ENCODE measurements at places on chromosomes 5 and 9. TPM values are rescaled to one million over a fixed set of nuclear protein-coding genes. Genes with fewer than 3 reads are reported as not detected.
A peak's percentile ranks its signal among the peaks of the same experiment; 100 is the strongest.

- DNase-seq: no peak
Measured at GRCh38 chr5:92179651-92180050, 796.5 kb upstream of the ARRDC3 start.

The FBP2 gene
- total RNA-seq: 0.74 TPM

DNA sequence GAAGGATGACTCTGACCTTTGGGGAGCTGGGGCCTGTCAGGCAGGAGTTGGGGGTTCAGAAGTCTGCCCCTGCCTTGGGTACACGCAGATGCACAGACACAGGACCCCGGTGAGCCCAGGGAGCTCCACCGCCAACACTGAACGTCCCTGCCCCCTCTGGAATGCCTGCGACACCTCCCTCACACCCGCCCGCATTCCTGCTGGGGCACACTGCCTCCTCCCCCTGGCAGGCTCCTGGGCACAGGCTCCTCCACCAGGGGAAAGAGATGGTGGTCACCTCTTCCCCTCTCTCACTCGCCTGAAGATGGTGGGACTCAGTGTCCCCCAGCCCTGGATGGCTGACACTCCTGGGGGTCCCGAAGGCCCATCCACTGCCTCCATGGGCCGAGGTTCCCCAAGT, 12.0 kb downstream of the CRB2 start:
- DNase-seq: no peak

DNA sequence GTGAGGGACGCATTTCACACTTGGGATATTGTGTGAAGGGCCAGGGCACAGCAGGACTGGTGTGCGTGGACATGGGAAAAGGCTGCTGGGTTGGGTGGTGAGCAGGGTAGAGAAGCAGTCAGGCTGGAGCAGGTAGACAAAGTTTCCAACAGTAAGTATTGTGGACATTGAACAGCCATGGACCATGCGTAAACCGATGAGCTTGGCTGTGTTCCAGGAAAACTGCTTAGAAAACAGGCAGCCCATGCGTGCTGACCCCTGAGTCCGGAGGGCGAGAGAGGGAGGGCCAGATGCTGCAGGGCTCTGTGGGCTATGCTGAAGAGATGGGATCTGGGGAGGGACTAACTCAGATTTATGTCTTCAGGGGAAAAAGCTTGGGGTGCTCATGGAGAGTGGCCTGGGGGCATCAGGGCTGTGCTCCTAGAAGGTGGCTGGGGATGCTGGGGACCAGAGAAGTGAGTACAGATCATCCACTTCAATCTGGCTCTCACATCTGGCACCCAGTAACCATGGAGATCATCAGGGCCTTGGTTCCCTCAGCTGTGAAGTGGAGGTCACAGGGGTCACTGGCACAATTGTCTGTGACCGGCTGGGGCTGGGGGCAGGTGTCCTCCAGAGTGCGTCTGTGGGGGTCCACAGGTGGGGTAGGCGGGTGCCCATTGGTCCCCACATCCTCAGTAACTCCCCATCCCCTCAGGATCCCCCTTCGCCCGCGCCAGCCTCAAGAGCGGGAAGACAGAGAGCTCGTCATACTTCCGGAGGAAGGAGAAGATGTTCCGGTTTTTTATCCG, 93.3 kb downstream of the CACNA1B start:
- DNase-seq: no peak

- DNase-seq: no peak
Measured at GRCh38 chr5:147417135-147417813, 92.6 kb downstream of the DPYSL3 start.

DNA sequence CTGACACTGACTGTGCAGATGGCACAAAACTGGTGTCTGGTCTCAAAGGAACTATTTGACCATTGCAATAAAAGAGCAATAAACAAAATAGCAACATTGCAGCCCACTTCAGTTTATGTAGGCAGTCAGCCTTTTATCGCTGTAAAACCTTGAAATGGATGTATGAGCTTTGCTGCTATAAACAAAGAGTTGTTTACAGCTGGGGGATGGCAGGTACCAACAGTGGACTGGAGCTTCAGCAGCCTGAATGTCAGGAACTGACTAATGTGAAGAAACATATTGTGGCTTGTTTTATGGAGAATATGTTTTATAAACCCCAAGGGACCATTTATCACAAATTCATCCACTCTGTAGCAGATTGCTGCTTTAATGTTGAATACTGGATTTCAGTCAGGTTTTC, 78.0 kb downstream of the PTPRD start:
- DNase-seq: no peak

GRCh38 chr5:123514615-123515355, 2.8 kb downstream of the CSNK1G3 start:
- no peak for DNase-seq

GRCh38 chr9:121372239-121373010, 2.4 kb upstream of the STOM start:
- DNase-seq: no peak

The IL5 gene
- not detected for total RNA-seq

GRCh38 chr9:114027159-114027862, 50.8 kb downstream of the AMBP start:
- DNase-seq: peak; percentile 39

The PCDHGA3 gene
- total RNA-seq: 1.5 TPM

DNA sequence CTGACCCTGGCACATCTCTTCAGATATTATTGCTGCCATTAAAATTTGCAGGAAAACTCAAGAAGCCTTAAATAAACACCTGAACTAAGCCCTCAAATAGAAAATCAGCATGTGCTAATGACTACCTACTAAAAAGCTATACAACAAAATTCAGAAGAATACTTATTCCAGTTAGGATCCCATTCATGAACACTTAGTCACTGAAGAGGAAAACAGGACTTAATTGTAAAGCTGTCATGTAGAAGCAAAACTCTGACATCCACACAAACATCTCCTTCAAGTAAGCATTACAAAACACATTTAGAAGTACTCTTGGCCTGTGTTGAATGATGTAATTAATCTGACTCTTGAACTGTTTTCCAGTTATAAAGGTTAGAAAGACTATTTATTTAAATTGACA, 19.9 kb downstream of the ELL2 start:
- DNase-seq: no peak

The TAF11L5 gene
- not detected for total RNA-seq

The IFNA13 gene
- total RNA-seq: not detected

GRCh38 chr5:10286862-10287227, 20.9 kb downstream of the CMBL start:
- no peak for DNase-seq

GRCh38 chr5:36363744-36364143, 62.0 kb upstream of the RANBP3L start:
- DNase-seq: no peak

DNA sequence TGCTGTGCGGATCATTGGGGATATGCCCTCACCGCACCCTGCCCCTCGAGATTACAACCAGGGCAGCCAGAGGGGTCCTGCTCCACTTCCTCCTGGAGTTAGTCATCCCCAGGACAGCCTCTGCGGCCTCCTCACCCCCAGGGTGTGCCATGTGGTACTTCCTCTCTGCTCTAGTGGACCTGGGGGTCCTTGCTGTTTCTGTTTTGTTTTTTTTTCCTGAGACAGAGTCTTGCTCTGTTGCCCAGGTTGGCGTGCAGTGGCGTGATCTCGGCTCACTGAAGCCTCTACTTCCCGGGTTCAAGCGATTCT, 5.2 kb upstream of the FCN1 start:
- no peak for DNase-seq

GRCh38 chr5:59332236-59332973, 561.1 kb downstream of the PDE4D start:
- DNase-seq: no peak

The SLC4A9 gene
- not detected for total RNA-seq

The NR6A1 gene
- 2.7 TPM for total RNA-seq

DNA sequence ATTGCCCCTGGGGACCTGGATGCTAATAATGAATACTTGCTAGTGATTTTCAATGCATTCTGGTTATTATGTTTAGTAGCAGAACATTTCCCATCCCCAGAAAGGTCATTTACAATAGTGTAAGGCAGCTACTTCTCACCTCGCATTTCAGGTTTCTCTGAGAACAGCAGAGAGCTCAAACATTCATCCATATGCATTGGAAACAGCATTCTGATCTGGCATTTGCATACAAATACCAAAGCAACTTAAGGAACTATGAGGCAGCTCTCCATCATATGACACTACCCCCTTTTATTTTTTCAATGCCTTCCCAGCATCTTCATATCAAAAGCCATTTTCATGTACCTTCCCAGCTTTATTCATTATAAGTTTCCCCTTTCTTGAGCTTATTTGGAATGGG, 6.4 kb downstream of the PPP2R2B start:
- DNase-seq: no peak

DNA sequence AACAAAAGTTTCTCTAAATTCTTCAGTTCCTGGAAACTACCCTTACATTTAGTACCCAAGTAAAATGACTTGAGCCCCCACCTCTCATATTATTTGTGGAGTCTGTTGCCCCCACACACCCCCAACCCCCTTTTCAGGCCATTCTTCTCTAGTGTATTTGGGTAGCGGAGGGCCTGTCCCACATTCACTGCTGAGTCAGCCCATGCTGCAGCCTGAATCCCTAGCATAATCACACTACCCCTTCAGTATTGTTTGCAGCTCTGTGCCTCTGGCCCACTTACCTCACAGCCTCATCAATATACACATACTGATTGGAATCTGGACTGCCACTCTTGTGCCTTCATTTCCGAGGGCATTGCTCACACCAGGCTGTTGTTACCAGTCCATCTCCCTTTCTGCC, 26.8 kb downstream of the RGS7BP start:
- no peak for DNase-seq

DNA sequence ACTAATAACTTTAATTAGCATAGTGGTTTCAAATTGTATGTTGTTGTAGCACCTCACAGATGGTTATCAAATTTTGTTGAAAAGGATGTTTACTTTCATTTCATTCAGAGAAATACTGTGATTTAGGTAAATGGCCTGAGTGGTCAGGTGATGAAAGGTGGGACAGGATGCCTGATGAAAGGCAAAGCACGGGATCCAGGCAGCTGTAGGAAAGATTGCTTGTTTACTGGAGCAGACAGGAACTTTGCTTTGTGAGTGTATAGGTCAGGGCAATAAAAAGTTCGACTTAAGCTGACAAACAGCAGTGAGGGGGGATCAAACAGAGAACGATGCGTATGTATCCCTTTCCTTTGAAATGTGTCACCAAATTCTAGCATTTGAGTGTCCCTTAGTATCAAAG, 19.0 kb downstream of the KIAA1958 start:
- no peak for DNase-seq

The SIT1 gene
- 0.59 TPM for total RNA-seq

DNA sequence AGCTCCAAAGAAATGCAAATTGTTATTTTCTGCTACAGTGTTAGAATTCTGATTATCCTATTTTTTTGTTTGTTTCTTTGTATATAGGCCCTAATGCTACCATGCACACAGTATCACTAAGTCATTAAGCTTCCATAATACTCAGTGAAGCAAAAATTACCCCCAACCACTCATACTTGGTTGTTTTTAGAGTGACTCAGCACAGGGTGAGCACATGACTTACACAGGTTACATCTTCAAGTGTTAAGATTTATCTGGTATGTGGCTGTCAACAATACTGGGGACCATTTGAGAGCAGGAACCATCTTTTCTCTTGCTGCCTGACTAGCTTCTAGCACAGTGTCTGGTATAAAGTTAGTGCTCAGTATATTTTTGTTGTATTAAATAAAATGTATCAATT, 255.8 kb upstream of the SLC24A2 start:
- DNase-seq: no peak

The PCDHA4 gene
- total RNA-seq: 1.3 TPM

GRCh38 chr9:81314490-81314889, 374.9 kb downstream of the TLE1 start:
- DNase-seq: no peak

DNA sequence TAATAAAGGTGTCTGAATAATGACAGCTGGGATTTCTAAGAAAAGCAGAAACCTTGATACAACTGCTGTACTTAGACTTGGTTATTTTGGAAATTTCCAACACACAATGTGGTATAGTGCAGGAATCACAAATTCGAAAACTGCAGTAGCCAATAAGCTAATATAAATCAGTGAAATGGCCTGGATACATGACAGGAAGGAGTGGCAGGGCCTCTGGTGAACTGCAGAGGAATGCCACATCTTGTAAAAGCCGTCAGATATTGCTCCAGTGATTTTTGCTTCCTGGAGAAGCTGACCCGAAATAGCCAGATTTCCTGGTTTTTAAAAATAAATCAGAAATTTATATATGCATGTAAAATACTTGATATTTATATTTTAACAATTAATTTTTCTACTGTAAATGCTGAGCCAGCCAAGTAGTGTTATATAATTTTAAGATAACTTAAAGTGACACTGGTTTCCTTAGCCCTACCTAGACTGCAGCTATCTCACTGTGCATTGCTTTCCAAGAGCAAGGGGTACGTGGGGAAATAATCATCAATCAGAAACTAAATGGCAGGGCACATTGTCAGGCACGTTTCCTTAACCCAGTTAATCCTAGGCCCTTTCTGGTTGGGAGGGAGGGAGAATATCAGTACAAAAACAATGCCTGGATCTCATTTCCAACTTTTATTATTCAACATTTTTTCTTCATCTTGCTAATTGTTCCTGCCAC, 182.4 kb downstream of the RASEF start:
- DNase-seq: no peak

- DNase-seq: peak; percentile 68
Measured at GRCh38 chr9:91775011-91775707, 174.9 kb downstream of the ROR2 start.

DNA sequence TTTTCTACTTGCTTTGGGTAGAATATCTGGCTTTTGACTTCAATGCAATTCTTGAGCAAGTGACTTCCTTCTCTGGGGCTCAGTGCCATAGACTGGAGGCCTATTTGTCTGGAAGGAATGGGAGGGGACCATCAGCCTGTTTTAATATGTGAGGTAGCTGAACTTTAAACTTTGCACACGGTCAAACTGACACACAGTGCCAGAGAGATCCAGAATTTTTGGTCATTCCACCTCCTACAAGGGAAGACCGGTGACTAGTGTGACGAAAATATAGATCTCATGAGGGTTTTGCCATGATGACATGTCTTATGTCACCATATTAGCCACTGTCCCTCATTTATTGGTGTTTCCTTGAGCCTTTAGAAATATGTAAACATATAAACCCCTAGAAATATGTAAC, 44.6 kb upstream of the ZSWIM6 start:
- no peak for DNase-seq

The FGF18 gene
- total RNA-seq: 0.13 TPM

DNA sequence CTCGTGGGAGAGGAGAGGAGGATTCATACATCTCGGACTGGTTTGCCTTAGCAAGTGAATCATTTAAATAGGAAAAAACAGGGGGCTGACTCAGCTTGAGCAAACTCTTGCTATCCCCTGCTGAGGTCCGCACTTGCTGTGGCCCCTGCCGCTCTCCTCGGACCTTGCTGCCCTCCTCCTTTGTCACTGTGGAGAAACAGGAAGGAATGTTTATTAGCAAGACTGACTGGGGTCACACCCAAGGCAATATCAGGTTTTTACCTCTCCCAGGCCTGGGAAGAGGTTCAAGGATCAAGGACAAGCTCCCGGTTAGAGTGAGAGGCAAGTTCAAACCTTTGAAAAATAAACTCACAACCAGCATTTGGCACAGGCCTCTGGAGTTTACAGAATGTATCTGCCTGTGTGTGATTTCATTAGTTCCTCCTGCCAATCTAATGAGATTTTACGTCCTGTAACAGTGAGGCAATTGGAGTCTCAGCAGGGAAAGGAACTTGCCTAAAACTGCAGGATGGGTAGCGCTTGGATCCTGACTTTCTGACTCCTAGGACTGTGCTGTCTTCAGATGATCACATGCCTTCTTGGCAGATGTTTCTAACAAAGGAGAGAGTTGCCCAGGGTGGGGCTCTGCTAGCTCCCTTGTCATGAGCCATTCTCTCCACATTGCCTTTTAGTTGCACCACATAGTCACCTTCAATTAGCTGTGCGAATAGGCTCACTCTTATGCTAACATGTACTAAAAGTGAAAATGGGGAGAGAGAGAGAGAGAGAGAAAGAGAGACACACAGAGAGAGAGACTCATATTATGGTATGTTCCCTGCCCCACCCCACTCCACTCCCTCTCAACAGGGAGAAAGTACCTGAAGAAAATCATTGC, 108.6 kb upstream of the CDKN2B start:
- no peak for DNase-seq

Measured in pancreas (tissue), 10 donors.